IMR-90 (cell line): ENCODE measurements at places on chromosomes 4 and X. TPM values are rescaled to one million over a fixed set of nuclear protein-coding genes. Genes with fewer than 3 reads are reported as not detected.

Gene DMP1
- total RNA-seq: not detected in 2 replicates

Gene MAGEA10
- not detected in 2 replicates for total RNA-seq

DNA sequence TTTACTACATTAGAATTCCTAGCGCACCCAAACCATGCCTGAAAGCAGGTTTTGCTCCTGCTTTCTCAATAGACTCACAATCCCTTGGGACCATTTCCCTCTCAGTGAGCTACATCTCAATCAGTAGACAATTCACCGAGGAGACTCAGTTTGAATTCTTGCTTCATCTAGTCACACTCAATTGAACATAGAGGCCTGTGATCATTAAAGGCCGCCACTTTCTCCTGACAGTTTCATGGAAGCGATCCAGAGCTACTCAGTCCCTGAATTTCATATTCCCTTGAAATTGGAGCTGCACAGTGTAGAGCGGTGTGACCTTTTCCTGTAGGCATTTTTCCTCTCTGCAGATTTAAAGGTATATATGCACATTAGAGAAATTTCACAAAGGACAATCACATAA, 193.9 kb upstream of the SPOCK3 start:
- DNase-seq: no peak

- DNase-seq: no peak
Observed at GRCh38 chr4:186189656-186190055, 1.7 kb upstream of the CYP4V2 start.

- no peak for DNase-seq
Observed at GRCh38 chr4:90876296-90876695, 749.1 kb downstream of the CCSER1 start.
